ENCODE measurements at places on chromosomes 13 and 19.
A peak's percentile ranks its signal among the peaks of the same experiment; 100 is the strongest.

- DNase-seq: no peak
Measured at GRCh38 chr13:62747629-62748028, 1332.0 kb upstream of the PCDH20 start.

DNA sequence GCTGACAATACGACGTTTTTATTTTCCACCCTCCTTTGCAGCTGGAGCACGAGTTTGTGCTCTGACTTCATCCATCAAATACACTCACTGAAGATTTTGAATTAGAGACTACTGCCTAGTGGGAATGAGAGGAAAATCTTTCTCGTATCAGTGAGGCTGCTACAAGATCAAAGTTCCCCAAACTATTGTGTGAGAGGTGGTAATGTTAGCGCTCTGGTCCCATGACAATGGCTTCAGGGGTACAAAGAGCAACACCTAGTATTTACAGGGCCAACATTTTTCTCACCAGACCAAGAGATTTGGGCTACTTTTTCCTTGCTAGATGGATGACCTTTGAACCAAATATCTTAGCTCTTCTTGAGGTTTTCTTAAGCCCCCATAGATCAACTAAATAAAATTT is 30.3 kb upstream of the PDX1 start:
- no peak for DNase-seq

- no peak for DNase-seq
Measured at GRCh38 chr19:29658221-29658991, 6.9 kb upstream of the PLEKHF1 start.

DNA sequence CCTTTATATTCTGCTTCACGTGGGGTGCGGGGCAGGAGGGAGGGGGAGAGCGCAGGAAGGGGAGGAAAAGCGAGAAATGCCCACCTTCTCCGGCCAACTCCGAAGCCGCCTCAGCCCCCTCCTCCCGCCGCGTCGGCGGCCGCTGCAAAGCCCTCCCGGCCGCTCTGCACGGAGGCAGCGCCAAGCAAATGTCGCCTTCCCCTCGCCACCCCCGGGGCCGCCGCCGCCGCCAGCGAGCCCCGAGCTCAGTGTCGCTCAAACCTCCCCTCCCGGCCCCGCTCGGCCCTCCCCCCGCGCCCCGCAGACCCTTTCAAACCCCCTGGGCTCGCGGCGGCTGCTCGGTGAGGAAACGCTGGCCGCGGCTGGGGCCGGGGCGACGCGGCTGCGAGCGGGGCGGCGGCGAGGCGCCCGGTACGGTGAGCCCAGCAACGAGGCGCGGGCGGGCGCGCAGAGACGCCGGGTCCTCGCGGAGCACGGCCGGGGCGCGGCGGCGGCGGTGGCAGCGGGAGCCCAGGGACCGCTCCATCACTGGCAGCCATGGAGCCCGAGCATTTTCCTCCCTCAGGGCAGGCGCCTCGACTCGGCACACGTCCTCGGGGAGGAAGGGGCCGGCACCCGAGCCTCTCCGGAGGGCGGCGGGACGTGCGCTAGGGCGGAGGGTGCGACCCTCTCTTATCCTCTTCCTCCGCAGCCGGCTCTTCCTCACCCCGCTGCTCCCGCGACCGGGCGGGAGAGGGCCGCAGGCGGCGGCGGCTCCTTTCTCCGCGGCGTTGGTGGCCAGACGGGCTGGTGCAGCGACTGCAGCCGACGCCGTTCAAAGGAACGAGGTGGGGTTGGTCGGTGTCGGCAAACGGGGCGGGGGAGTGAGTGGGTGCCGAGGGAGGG is 463 bp upstream of the TSC22D1 start:
- DNase-seq: peak; percentile 51

- DNase-seq: no peak
Measured at GRCh38 chr19:11611730-11612129, 14.4 kb downstream of the ZNF627 start.

- DNase-seq: no peak
Measured at GRCh38 chr19:4542896-4543841, 3.3 kb upstream of the LRG1 start.

- peak; percentile 48 for DNase-seq
Measured at GRCh38 chr13:98556968-98557631, 19.8 kb downstream of the STK24 start.

GRCh38 chr19:17095141-17095919 is 19.8 kb downstream of the MYO9B start:
- no peak for DNase-seq

DNA sequence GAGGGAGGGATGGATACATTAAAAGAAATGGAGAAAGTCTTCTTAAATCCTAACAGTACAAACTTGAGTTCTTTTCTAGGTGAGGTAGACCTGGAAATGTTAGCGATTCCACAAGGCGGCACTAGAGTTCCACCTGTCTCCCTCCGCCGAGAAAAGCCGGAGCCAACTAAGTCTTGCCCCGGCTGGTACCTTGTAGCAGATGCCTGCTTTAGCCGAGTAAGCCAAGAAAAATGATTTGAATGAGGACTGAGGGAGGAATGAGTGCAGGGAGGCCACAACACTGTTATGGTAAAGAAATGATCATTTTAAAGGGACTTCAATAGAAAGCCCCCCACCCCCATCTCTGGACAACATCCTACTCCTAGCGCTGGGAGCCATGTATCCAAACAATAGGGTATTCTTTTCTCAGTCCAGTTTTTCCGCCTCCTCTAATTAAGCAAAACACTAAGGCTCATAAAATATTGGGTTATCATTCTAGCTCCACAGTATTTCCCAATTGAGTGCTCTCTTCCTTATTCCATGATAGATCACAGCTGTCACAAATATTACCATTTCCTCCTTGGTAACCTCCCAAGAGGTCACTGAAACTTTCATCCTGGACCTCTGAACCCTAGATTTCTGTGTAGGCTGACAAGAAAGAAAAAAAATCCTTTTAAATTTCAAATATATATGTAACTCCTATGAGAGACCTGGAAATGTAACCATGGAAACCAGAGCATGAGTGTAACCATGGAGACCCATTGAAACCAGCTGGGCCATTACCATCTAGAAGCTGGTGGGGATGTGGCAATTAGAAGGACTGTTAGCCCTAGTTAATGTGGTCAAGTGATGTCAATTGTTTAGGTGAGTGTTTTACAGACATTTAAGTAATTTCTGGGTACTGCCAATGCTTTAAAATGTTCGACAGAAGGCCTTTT is 58.3 kb downstream of the GPALPP1 start:
- DNase-seq: peak; percentile 81

DNA sequence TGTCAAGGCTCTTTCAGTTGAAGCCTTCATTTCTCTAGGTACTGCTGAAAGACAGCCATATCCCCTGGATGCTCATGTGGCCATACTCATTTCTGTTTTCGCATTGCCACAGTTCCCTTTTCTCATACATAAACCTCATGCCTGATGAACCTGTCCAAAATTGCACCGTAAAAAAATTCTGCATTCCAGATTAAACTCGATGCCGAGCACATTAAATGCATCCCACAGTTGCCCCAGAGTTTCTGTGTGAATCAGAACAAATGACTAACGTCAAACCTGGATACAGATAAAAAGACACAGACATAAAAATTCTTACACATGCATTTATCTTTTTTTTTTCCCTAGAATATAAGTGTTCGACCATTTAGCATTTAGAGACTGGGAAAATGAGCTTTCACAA is 288.2 kb downstream of the COG6 start:
- DNase-seq: no peak

DNA sequence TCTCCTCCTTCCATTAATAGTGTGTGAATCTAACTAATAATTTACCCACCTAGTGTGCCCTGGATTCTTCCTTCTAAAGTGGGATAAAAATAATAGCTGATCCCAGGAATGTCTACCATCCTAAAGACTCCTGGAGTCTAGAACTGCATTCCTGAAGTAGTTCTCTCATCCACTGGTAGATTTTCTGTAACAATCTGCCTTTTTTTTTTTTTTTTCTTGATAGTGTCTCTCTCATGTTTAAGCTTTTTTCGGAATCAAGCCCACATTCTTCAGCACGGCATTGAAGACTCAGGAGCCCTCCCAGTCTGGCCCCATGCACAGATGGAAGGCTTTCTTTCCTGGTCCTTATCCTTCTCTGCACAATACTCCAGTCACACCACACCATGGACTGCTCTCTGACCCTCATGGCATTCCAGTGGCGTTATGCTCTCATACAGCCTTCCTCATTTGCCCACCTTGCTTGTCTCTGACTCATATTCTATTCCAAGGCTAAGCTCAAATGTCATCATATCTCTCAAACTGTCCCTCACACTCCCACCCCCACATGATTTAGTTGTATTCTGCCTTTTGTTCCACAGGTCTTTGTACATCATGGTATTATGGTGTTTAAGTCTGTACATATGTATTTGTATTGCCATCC is 68.7 kb upstream of the FRY start:
- DNase-seq: no peak

DNA sequence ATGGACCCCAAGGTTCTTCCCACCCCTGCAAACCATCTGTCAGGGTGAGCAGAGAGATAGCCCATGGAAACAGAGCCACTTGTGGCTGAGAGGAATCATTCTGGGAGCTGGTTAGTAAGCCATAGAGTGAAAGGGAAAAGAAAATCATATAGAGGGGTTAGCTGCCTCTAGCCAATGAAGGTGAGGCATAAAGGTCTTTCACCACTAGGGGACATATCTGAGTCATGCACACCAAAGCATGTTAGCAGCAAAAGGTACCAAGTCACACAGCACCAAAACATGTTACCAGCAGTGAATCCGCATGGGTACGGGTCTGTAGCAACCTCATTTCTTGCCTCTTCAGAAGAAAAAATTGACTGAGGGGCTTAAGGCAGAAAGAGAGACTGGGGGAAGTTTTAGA is 76.7 kb upstream of the ZNF43 start:
- DNase-seq: no peak

GRCh38 chr13:102838982-102839381 is 6.8 kb upstream of the ERCC5 start:
- no peak for DNase-seq

DNA sequence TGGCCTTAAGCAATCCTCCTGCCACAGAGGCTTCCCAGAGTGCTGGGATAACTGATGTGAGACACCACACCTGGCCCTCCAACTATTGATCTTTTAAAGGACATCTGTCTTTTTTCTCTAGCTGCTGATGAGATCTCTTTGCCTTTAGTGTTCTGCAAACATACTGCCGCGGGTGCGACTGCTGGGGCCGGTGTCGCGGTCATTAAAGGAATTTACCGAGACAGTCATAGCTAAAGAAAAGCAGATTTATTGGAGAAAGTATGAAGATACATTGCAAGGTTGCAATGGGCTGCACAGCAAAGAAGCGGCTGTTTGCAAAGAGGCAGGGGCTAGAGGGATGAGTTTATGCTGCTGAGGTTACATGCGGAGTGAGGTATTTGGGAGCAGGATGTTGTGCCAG is 31.2 kb upstream of the LRRC4B start:
- no peak for DNase-seq

DNA sequence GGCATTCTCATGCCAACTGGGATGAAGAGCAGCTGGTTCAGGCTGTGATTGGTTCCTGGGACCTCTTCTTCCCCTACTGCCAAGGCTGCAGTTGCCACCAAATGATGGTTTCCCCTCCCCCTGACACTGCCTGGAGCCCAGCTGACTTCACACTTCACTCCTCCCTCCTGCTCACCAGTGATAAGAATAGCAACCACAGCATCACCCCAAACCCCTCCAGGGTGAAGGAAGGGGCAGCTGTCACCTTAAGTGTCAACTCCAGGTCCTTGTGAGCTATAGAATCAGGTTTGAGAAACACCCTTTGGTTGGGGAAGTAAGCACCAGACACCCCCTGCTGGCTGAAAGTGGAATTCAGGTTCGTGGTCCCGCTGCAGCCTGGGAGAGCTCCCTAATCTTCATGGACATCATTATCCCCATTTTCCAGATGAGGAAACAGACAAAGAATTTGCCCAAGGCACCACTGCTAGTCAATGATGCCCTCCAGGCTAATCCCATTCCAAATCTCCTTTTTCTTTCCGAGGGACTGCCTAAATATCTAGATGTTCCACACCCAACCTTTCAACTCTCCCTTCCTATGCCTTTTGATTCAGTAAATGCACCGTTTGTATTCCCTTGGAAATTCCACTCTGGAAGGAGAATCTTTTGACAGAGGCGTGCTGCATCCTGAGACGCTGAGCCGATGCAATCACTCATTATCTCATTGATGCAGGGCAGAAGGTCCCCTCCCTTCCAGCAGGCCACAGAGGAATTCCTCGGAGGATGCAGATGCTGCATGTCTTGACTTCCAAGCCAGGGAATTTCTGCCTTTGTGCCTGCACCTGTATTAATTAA is 50.6 kb upstream of the UQCRFS1 start:
- DNase-seq: peak; percentile 54

- DNase-seq: peak; percentile 12
Measured at GRCh38 chr13:74061926-74062595, 72.1 kb downstream of the KLF12 start.

GRCh38 chr19:6971366-6971765 is 49.9 kb downstream of the MBD3L2B start:
- no peak for DNase-seq

DNA sequence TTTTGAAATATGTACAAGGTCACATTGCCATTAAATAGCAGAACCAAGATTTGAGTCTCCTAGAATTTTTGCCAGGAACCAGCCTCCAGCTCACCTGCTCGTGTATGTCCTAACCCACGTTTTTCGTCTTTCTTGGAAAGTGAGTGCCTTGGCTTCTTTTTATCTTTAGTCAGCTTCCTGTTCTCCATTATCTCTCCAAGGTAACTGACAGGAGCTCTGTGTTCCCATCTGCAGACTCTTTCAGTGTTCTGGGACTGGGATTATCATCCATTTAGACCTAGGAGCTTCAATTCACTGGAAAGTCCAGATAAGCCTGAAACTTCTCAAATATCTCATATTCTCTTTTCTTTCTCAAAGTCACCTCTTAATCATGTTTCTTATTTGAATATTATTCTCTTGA is 193.7 kb downstream of the ZIC5 start:
- DNase-seq: no peak

DNA sequence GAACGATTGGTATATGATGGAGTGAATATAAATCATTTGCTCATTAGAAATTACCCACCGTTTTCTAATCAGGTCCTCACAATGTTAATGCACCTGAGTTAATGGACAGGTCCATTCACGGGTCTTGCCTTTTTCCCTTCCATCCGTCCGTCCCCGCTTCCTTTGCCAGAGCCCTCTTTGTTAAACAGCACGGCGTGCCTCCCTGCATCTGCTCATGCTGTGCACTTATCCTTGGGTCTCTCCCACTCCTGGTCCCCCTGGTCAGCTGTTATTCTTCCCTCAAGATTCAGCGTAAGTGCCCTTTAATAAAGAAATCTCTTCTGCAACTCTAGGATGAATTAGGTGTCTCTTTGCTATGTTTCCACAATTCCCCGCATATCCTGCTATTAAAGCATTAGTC is 324.5 kb downstream of the DNAJC15 start:
- no peak for DNase-seq

DNA sequence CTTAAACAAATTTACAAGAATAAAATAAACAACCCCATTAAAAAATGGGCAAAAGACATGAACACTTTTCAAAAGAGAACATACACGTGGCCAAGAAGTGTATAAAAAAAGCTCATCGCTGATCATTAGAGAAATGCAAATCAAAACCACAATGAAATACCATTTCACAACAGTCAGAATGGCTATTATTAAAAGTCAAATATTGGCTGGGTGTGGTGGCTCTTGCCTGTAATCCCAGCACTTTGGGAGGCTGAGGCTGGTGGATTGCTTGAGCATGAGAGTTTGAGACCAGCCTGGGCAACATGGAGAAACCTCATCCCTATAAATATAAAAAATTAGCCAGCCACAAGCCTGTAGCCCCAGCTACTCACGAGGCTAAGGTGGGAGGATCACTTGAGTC is 89.9 kb downstream of the UBL3 start:
- no peak for DNase-seq

- DNase-seq: peak; percentile 57
Measured at GRCh38 chr13:40315416-40316064, 350.9 kb downstream of the FOXO1 start.

GRCh38 chr13:109154966-109155761 is 525.8 kb downstream of the MYO16 start:
- no peak for DNase-seq

- no peak for DNase-seq
Measured at GRCh38 chr13:45718063-45718462, 15.9 kb downstream of the CBY2 start.

All from activated naive CD4-positive, alpha-beta T cell treated with Interleukin-2 at 50 U/mL for 16 hours (primary cell).